ENCODE measurements at places on chromosomes 2 and 18. TPM values are rescaled to one million over a fixed set of nuclear protein-coding genes. Genes with fewer than 3 reads are reported as not detected.

GRCh38 chr2:102126660-102127059 is 15.9 kb upstream of the IL1R1 start:
- no peak for DNase-seq

GRCh38 chr2:72994282-72994990 is 77.1 kb downstream of the SFXN5 start:
- DNase-seq, result no peak

GRCh38 chr2:213253162-213253561 is 31.1 kb upstream of the SPAG16 start:
- DNase-seq, result no peak

DNA sequence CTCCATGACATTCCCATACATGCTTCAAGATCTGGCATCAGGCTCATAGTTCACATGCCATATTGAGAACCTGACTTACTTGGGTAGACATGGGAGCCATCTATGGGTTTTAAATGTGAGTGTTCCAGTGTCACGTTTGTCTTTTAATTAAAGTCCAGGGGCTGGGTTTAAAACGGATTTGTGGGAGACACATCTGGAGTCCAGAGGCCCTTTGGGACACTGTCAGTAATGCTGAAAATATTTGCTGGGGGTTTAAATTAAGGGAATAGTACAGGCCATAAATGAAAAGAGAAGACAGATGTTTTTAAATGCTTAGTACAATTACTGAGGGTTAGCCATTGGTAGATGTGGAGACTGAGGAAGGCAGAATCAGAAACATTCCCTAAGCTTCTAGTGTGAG is 478.0 kb downstream of the PID1 start:
- DNase-seq, result no peak

Gene ZAP70
- total RNA-seq, result 1.8 TPM

Data from HT-29 (cell line).